Stimulated activated CD4-positive, alpha-beta T cell treated with anti-CD3 and anti-CD28 coated beads, TNF-alpha, amount 100 ng/mL, for 48 hours (primary cell): ENCODE measurements at places on chromosomes 16 and 17.

DNA sequence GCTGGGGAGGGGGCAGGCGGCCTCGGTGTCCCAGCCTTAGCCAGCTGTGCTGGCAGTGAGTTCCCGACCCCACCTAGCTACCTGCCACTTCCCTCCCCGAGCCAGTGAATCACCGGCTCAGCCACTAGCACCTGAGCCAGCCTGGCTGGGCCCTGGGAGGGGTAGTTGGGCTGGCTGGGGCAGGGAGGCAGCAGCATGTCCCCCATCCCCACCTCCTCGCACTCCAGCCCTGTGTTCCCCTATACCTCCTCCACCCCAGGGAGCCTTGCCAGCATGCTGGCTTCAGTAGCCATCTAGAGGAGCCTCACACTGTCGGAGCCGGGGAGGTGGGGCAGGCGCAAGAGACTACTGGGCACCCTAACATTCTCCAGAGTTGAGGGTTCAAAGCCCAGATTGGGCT is 2.8 kb downstream of the EVPL start:
- DNase-seq, result no peak

- DNase-seq, result no peak
Observed at GRCh38 chr17:64540118-64540776, 33.5 kb downstream of the CEP95 start.

- no peak for DNase-seq
Observed at GRCh38 chr17:82752371-82753200, 721 bp downstream of the TBCD start.

DNA sequence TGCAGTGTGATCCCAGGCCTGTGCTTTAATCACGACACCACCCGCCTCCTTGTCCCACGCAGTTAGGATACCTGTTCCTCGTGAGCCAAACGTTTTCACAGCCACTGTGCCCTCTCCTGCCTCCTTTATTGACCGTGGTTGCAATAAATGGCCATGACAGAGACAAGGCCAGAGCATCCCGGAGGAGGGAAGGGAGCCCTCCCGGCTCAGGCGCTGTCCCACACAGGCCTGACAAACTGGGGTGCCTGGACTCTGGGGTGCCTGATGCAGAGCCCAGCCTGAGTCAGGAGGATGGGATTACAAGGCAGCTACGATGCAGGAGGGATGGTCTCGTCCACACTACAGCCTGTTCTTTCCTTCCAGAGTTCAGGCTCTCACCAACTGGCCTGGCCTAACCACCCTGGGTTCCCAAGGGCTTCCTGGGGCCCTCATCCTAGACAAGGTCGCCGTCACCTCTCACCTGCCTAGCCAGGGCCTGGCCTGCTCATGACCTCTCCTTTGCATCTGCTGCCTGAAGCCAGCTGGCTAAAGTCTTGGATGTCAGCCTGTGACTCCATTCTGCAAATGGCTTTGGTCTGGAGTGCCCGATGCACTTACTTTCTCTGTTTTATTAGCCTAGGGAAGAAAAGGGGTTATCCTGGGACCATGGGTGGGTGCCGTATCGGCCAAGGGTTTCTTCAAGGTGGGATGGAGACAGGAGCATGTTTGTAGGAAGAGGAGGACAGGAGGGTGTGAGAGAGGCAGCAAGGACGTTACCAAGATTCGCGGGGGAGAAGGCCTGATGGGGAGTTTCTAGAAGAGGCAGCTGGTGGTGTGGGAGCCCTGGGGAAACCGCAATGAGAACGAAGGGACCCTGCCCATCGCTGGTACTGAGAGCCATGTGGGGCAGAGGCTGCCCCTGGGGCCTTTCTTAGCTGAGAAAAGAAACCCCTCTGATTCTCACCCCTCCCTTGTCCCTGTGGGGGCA is 234.3 kb upstream of the TNRC6C start:
- no peak for DNase-seq

DNA sequence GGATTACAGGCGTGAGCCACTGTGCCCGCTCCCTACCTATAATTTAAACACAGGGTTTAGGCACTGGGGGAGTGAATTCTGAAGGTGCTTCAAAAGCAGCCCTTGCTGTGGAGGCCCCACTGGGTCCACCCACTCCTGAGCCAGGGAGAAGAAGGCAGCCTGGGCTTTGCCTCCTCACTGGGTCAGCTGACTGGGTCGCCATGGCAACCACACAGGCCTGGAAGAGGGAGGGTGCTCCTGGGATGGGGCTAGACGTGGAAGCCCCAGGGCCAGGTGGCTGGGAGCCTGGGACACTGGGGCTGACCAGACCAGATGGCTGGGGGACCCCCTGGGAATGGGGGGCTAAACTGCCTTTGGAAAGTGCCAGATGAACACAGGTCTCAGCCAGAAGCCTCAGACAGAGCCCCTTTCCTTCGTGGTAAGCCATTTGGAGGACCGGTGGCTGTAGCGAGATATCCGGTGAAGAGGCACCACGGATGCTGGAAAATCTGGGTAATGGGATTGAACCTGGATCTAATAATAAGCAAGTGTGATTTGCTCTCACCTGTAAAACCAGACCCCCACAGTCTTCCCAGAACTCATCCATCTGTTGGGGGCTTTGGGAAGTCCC is 32.9 kb downstream of the TRARG1 start:
- DNase-seq, result no peak

DNA sequence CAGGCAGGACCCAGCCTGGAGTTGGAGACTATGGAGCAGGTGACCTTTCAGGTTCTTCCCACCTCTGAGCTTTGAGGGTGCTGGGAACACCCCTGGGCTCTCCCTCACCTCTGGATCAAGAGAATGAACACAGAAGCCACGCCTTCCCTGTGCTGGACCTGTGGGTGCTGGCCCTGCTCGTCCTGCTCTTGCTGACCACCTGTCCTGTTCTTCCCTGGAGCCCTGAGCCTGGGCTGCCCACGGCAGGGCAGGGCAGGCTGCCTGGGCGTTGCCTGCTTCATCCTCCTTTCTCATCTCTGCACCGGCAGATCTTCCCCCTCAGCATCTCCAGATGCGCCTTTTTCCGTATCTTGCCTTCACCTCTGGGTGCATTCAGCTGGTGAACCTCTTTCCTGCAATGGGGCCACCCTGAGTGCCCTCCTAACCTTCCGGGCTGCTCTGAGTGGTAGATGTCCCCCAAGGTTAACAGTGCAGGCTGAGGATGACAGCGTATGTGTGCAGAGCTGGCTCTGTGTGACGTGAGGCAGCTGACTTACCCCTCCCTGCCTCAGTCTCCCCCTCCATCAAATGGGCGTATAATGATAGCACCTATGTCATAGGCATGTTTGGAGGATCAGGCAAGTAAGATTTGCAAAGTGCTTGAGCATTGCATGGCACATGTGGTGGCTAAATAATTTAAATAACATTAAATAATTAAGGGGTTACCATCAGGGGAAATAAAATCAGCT is 225.8 kb upstream of the CIBAR2 start:
- no peak for DNase-seq

GRCh38 chr16:16867973-16868372 is 489.0 kb downstream of the NPIPA7 start:
- no peak for DNase-seq

DNA sequence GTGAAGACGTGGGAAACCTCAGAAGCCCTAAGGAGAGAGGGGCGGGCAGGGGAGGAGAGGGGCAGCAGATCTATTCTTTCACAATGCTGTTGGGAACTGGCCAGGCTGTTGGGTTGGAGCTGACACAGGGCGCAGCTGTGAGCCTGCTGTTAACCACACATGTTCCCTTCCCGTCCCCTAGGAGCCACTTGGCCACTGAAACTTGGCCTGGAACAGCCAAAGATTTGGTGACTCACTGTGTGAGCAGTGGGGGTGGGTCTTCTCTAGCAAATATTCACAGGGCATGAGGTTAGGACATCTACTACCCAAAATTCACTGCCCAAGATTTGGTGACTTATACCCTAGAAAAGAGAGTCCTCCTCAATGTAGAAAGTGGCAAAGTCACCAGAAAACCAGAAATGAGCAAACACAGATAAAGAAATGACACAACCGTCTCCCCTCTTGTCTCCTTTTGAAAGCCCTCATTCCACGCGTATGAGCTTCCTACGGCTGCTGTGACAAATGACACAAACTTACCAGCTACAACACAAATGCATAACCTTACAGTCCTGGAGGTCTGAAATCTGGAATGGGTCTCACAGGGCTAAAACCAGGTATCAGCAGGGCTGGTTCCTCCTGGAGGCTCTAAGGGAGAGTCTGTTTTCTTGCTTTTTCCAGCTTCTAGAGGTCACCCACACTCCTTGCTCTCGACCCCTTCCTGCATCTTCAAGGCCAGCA is 6.3 kb downstream of the TBC1D16 start:
- no peak for DNase-seq

GRCh38 chr17:32855620-32856019 is 21.3 kb downstream of the MYO1D start:
- no peak for DNase-seq

DNA sequence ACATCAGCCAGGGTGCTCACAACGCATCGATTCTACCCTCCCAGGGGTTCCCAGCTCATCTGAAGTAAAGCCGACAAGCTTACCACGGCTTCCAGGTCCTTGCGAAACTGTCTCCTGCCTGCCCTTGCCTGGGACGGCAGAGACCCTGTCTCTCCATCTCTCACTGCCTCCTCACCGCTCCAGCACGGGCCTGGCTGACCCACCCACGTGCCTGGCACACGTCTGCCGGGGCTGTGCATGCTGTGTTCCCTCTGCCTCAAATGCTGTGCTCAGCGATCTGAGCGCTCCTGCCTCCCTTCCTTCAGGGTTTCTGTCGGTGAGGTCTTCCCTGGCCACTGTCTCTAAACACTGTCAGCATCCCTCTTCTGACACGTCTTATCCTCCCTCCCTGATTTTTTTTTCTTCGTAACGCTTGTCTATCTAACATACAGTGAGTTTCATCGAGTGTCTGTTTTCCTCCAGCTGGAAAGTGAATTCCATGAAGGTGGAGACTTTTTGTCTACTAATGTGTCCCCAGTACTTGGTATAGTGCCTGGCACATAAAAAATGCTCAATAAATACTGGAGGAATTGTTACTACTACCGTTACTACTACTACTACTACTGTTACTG is 208.4 kb downstream of the IRF8 start:
- DNase-seq, result no peak

DNA sequence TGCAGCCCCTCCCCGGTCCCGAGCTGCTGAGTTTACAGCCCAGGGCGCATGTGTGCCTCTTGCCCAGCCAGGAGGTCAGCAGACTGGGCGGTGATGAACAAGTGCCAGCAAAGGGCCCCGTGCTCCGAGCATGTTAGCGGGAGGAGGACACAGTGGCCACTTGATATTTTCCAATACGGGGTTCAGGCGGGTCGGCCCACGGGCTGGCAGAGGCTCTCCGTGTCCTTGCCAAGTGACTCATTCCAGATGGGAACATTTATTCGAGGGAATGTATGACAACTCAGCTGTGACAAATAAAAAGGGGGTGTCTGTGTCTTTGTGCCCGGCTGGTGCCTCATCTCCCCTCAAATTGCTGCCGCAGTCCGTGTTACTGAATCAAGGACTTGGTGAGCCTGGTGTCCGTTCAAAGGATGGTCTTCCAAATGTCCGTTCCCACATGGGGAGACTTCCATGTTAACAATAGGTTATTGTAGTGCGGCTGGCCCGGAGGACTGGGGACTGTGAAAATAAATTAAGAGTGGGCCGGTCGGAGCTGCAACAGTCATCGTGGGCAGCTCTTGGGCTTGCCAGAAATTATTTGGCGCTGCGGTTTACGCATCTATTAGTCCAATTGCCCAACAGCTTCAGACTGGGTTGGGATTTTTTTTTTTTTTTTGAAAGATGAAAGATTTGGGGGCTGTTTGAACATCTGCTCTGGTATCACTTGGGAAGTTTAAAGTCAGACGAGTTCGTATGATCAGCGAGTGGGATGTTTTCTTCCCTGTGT is 174.0 kb upstream of the CIBAR2 start:
- DNase-seq, result no peak

DNA sequence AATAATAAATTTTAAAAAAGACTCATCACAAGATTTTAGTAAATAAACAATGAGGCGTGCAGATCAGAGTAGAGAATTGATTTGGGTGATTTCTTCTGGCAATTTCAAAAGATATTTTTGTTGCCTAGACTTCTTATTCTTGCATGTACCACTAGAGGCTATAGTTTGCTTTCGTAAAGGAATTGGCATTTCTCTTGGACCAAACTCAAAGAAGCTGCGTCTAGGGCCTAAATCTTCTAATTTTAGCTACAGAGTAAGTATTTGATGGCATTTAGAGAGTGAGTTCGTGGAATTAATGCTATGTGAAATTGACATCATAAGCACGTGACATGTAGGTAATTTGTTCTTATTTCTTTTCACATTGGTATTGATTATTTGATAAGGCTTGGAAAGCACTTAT is 24.4 kb upstream of the ABCC11 start:
- DNase-seq, result no peak

GRCh38 chr17:48597778-48598631 is 4.4 kb upstream of the HOXB5 start:
- no peak for DNase-seq
